Naive thymus-derived CD4-positive, alpha-beta T cell (primary cell): ENCODE measurements at places on chromosomes 11 and 22.
A peak's percentile ranks its signal among the peaks of the same experiment; 100 is the strongest.

GRCh38 chr11:93740031-93740729 lies 1.1 kb downstream of the TAF1D start:
- H3K27ac ChIP-seq: peak overlapping the region; percentile 84
- H3K36me3 ChIP-seq: peaks cover 24% of the 10 kb centered on the region
- peak; percentile 14 for DNase-seq
- peaks cover 28% of the 10 kb centered on the region for H3K4me1 ChIP-seq

DNA sequence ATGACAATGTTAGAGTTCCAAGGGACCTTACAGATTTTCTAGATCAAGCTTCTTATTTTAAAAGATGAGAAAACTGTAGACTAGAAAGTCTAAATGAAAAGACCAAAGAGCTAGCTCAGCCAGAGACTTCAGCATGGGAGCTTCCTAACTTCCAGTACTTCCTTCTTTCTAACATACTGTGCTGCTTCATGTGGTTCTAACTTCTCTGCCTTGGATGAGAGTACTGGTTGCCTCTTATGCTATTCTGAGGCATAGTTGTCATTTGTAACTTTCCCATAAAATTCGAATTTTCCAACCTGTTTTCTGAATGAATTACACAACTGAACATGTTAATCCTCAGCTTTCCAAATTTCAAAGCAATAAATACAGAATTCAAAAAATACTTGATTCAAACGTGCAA lies 1.8 kb downstream of the MTMR2 start:
- no peaks in the 10 kb centered on the region for H3K36me3 ChIP-seq
- DNase-seq: no peak

GRCh38 chr11:21144531-21144930 lies 475.1 kb downstream of the NELL1 start:
- H3K36me3 ChIP-seq: no peaks in the 10 kb centered on the region
- H3K27me3 ChIP-seq: no peaks in the 10 kb centered on the region
- DNase-seq: no peak
- H3K4me3 ChIP-seq: no peak overlapping the region
- H3K27ac ChIP-seq: no peak overlapping the region

DNA sequence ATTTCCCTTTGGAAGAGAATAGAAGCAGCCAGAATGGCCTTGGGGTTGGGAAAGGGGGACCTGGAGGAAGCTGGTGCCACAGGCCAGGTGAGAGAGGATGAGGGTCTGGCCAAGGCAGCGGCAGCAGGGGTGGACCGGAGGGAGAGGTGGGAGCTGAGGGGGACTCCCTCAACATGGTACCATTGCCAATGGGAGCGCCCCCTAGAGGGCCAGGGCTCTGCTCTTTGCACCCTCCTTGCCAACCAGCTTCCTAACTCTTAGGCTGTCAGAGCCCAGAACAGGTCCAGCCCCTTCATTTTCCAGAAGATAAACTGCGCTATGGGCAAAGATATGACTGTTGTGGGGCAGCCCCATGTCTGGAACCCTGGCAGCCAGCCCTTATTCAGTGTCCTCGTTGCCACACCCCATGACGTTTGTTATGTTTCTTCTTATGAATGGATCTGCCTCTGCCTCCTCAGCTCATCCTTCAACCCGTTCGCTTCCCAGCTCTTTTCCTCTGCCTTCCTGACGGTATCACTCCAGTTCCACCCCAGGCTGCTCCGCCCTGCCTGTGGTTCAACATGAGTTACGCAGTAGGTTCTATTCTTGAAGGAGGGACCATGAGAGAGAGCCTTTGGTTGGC lies 185.2 kb downstream of the GRIK4 start:
- no peaks in the 10 kb centered on the region for H3K36me3 ChIP-seq
- DNase-seq: no peak
- no peaks in the 10 kb centered on the region for H3K27me3 ChIP-seq

GRCh38 chr11:94504689-94505293 lies 7.5 kb upstream of the C11orf97 start:
- no peak overlapping the region for H3K27ac ChIP-seq
- no peak overlapping the region for H3K4me3 ChIP-seq
- no peaks in the 10 kb centered on the region for H3K27me3 ChIP-seq
- H3K4me1 ChIP-seq: no peaks in the 10 kb centered on the region
